ENCODE measurements at places on chromosomes 6 and 20.

GRCh38 chr20:47205577-47206123, 150.8 kb downstream of the ZMYND8 start:
- DNase-seq, result peak; percentile 7

DNA sequence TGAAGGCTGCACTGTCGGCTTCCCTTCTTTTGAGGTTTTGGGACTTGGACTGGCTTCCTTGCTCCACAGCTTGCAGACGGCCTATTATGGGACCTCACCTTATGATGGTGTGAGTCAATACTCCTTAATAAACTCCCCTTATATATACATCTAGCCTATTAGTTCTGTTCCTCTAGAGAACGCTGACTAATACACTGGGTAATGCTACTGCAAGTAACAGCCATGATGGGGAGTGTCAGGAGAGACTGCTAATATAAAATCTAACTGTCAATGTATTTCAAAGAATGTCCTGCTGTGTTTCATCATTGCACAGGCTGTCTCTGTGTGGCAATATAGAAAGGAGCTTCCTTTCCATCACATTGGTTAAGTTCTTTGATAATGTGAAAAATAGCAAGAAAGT, 57.7 kb upstream of the UST start:
- no peak for DNase-seq

DNA sequence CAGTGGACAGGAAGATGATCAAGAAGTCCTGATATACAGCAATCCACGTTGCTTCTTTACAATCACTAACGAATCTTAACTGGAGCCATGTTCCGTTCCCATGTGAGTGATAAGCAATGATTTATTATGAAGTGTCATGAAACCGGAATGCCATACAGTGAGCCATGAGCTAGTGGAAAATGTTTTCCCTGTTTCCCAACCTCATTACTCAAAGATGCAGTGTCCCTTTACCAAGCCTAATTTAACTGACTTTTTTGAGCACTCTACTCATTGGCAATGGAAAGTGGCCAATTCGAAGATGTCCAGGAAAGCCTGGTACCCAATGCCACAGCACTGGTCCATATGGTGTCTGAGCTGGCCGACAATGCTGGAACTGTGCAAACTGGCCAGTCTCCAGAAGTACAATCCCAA, 148.3 kb downstream of the ZNF217 start:
- no peak for DNase-seq

- DNase-seq, result no peak
Observed at GRCh38 chr6:12590901-12591300, 125.7 kb upstream of the PHACTR1 start.

- DNase-seq, result no peak
Observed at GRCh38 chr6:106860940-106861339, 113.6 kb downstream of the CD24 start.

GRCh38 chr6:31886541-31886991, 7.8 kb upstream of the SLC44A4 start:
- no peak for DNase-seq

- DNase-seq, result no peak
Observed at GRCh38 chr6:134216301-134217010, 101.5 kb downstream of the SGK1 start.

DNA sequence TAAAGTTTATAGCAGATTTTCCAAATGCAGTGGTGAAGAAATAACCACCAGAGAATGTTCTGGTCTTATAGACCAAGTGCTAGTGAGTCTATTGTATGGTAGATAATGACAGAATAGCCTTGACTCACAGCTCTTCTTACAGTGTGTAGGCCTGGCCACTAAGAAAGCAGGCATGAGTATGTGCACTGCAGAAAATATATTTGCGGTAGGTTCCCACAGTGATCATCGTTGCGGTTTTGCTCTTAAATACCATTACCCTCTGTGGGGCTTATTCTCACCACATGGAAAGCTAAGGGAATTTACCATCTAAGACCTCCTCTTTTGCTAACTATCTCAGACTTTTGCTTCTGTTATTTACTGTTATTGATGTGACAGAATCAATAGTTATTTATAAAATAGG, 212.3 kb upstream of the SYNDIG1 start:
- DNase-seq, result no peak

- DNase-seq, result no peak
Observed at GRCh38 chr20:47606983-47607613, 105.4 kb downstream of the NCOA3 start.

GRCh38 chr6:12735786-12736185, 19.2 kb downstream of the PHACTR1 start:
- DNase-seq, result no peak

GRCh38 chr20:33280000-33280680, 2.9 kb upstream of the BPIFB1 start:
- no peak for DNase-seq

- no peak for DNase-seq
Observed at GRCh38 chr6:164034602-164035140, 620.2 kb downstream of the QKI start.

DNA sequence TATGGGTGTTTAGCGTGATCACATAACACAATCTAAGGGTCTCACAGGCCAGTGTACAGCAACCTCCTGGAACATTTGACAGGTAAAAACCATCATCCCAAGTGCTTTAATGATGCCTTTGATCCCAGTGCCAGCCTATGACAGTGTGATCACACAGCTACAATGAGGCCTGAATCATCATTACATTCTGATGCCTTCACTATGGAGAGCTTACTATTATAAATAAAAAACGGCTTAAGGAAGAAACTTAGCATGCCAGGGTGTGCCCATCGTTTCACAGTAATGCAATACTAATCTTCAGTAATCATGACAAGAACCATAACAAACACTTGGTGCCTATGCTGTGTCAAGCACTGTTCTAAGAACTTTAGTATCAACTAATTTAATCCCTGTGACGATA, 11.4 kb downstream of the MAP7 start:
- no peak for DNase-seq

- no peak for DNase-seq
Observed at GRCh38 chr6:113526553-113526952, 330.6 kb upstream of the MARCKS start.

GRCh38 chr6:37838219-37838921, 18.8 kb downstream of the ZFAND3 start:
- no peak for DNase-seq

DNA sequence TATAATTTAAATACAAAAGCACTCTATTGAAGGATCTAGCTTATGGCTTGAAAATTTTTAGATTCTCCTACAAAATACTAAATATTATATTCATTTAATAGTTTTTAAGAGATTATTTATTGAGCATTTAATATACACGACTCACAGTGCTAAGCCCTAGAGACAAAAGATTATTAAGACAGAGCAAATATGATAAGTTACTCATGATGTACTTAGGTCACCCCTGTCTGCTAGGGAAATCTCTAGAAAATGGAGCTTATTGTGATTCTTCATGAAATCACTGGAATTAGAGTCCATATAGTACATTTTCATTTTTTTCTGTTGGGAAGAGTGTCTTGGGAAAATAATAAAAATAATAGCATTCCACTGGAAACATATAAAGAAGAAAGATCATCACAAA, 37.8 kb downstream of the BEND6 start:
- no peak for DNase-seq

- DNase-seq, result no peak
Observed at GRCh38 chr6:13965582-13966127, 40.9 kb downstream of the RNF182 start.

DNA sequence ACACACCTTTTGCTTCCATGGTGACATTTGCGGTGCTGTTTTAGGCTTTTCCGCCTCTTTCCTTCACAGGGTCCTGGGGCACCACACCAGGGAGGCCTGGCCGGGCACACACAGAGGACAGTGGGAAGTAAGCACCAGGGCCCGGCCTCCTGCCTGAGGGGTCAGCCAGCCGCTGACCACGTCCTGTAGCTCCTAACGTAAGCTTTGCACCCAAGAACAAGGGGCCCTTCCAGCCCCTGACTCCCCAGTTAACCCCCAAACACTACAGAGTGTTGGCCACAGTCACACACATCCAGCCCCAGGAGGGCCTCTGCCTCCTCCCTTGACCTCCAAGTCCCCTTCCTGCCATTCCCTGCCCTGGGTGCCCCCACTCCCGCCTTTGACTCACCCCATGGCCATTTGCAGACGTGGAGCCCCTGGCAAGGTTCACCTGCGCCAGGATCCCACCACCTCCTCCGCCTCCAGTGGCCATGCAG, 54.7 kb downstream of the YTHDF1 start:
- DNase-seq, result no peak

- DNase-seq, result no peak
Observed at GRCh38 chr6:54060286-54060685, 51.0 kb upstream of the MLIP start.

- no peak for DNase-seq
Observed at GRCh38 chr6:14713008-14713960, 532.6 kb upstream of the JARID2 start.

DNA sequence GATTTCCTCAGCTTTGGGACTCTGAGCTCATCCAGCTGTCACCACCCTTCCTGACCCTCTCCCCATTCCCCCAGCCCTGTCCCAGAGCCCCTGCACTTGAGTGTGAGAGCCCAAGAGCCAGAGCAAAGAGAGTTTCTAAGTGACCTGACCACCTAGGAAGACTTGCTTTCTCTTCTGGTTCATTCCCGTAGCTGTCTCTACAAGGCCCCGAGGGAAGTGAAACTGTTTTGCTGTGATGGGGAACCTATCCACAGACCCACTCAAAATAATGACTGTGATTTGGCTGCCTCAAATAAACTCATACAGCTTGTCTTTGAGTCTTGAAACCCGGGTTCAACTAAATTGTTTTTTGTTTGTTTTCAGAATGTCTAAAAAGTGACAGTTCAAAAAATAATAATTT, 74.6 kb upstream of the XRN2 start:
- DNase-seq, result no peak

DNA sequence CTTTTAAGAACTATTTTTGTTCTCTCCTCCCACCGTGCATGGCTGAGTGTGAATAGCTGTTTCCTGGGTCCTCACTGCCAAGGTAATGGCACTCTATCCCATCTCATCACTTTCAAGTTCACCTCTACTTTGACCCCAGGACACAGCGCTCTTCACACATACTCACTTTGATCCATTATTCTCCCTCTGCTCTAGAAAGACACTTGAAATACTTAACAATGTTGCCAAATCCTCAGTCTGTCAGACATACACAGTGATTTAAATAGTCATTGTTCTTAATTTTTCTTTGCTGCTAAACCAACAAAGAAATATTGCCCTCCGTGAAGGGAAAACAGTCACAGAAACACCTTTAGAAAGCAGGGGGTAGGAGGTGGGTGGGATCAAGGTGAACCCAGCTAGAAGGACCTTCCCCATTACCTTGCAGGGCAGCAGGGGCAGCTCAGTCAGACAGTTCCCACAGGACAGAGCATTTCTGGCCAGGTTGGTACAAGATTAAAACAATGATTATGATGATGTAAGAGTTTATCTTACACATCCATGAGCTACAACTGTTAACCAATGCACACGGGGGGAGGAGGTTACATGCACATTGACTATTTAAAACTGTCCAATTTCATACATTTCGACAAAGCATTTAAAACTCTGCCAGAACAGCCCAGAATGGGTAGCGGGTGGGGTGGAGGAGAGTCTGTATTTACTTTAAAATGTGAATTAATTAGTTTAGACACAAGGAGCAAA, 2.4 kb downstream of the SLC22A23 start:
- DNase-seq, result no peak

GRCh38 chr6:144897441-144897921, 612.3 kb downstream of the UTRN start:
- DNase-seq, result no peak

DNA sequence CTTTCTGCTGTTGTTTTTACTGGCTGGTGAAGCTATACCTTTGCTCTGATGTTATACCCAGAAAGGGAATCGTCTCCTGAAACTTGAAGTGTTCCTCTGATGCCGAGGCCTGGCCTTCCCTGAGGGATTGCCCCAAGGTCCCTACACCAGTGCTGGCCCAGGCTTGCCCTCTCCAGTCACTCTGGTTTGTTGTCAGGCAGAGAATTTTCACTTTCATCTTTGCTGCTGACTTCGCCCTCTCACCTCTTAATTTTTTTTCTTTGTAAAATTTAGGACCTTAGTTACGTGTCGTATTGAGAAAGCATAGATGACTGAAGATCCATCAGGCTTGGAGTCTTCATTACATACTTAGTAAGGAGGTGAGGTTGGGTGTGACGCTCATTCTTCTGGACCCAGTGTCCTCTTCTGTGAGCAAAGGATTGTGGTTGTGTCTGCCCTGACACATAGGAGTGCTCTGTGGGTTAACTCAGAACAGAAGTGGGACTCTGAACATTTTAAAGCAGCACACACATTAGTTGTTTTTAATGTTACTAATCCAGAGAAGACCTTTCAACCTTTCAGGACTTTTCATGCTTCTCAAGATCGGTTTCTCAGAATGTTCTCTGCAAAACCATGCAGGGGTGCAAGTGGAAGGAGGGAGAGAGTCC, 45.4 kb downstream of the TULP4 start:
- no peak for DNase-seq

DNA sequence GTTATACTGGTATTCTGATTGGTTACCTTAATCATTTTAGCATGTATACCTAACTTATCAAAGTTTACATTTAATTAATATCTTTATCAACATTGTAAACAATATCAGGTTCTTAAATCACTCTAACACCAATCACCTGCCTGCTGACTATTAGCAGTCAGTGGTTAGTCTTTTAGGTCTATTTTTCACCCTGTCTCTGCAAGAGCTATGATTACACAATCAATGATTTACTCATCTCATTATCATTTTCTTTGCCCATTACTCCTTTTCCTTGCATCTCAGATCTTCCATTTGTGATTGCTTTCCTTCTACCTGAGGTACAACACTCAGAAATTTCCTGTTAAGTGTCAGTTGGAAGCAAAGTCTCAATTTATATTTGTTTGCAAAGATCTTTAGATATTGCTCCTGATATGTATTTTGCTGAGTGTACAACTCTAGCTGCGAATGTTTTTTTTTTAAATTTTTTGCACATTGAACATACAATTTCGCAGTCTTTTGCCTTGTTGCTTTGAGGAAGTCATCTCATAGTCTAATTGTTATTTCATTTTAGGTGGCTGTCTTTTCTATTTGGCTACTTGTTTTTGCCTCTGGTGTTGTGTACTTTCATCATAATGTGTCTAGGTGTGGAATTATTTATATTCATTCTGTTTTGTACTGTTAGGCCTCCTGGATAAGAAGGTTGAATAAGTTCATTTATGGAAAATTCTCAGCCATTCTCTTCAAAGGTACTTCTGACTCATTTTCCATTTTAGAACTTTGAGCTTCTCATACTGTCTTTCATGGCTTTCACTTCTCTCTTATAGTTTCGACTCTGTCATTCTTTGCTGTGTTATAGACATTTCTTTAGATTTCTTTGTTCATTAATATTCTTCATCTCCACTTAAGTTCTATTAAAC, 104.9 kb upstream of the CEP162 start:
- no peak for DNase-seq
